ENCODE measurements at places on chromosomes 3 and 15.

- DNase-seq, result no peak
These were observed 48.9 kb upstream of the RBP1 start for GRCh38 chr3:139588450-139588849.

- no peak for DNase-seq
These were observed 95.0 kb upstream of the NMNAT3 start for GRCh38 chr3:139772539-139773500.

DNA sequence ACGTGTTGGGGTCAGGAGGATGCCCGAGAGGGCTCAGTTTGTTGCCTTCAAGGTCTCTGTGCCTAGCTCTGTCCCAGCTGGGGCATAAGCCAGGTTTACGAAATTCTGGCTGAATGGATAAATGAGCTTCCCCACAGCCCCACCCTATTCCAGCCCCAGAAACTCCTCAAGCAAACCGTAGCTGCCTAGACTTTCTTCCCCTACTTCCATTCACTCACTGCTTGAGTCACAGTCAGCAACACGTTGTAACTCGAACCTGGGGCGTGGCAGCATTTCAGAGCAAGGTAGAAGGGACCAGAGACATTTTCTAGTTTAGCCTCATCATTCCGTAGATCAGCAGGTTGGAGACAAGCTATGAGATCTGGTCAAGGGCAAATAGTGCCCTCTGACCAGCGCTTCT lies 24.2 kb downstream of the NMNAT3 start:
- no peak for DNase-seq

DNA sequence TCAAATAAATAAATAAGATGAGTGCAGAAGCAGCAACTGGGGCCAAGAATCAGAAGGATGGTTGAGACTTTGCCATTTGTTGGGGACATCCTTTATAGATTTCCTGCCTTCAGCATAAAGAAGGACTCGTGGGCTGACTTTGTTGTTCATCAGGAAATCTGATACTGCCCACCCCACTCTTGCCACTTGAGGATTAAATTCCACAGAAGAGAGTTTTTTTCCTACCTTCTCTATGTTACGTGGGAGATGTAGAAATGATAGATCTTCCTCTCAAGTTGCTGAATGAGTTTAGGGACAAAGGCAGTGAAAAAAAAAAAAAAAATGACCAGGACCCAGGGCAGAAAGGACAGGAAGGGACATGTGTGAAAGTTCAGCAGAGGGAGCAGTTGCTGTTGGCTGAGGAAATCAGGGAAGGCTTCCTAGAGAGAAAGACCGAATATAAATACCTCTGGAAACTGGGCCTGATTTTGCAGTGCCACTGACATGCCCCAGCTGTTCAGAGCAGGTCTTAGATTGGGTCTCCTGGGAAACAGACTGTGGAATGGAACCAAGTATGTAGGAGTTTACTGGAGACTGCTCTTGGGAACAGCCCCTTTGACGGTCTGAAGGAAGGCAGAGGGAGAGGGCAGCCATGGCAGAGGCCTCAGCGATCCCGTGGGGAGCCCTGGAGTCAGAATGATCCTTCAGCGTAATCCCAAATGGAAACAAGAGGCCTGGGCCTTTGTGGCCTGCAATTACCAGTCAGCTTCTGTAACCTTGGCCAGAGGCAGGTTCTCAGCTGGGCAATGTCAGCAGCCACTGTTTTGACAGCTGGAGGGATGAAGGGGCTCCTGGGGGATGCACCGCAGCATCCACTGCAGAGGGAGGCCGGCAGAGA lies 50.9 kb downstream of the C3orf20 start:
- DNase-seq, result no peak

DNA sequence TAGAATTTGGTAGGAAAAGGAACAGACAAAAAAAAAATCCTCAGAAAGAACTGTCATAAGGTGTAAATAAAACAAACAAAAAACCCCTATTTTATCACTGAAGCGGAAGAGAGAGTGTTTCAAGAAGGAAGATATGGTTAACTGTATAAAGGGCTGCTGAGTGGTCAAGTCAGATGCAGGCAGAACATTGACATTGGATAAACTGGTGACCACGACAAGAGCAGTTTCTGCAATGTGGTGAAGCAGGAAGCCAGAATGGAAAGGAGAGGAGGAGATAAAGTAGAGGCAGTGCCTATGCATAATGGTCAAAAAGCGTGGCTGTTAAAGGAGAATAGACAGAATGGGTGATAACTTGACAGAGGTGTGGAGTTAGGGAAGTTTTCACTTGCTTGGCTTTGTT lies 75.3 kb downstream of the CYP19A1 start:
- DNase-seq, result no peak

GRCh38 chr3:149315694-149316093 lies 17.7 kb downstream of the TM4SF18 start:
- no peak for DNase-seq

DNA sequence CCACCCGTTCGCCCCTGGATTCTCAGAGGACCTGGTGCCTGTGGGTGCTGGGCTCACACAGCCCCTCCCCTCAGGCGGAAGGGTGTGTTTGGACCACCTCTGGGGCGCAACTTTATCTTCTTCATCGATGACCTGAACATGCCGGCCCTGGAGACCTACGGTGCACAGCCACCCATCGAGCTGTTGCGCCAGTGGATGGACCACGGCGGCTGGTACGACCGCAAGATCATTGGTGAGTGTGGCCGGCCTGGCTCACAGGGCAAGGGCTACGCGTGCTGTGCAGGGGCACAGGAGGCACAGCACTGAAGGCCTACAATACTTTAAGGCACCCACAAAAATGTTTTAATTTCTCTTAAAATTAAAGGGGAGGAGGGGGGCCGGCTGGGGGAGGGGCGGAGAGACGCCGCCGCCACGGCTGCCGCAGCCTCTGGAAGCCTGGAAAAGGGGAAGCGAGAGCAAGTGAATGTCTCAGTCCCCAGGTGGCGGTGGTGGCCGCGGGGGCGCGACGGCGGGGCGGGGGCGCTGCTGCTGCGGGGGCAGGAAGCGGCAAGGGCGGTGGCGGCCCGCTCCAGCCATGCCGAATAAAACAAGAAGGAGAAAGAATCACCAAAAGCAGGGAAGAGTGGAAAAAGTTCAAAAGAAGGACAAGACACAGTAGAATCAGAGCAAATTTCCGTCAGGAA lies 56.8 kb downstream of the DNAH1 start:
- no peak for DNase-seq

DNA sequence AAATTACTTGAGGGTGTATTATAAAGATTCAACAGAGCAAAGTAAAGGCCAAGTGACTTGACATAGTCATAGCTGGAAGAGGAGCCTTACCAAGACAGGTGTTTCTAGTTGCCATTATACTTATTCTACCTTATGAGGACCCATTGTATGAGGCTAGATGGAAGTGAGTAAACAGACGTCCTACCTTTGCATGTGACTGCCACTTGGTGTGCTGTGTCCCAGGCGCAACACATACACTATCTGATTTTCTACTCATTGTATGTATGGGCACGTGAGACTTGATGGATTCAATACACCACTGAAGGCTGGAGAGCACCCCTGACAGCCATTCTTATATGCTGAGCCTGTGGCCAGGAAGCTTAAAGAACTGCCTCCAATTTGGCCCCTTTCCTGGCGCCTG lies 40.5 kb downstream of the BOC start:
- no peak for DNase-seq

- no peak for DNase-seq
These were observed 2.5 kb downstream of the PDZRN3 start for GRCh38 chr3:73622091-73622805.

DNA sequence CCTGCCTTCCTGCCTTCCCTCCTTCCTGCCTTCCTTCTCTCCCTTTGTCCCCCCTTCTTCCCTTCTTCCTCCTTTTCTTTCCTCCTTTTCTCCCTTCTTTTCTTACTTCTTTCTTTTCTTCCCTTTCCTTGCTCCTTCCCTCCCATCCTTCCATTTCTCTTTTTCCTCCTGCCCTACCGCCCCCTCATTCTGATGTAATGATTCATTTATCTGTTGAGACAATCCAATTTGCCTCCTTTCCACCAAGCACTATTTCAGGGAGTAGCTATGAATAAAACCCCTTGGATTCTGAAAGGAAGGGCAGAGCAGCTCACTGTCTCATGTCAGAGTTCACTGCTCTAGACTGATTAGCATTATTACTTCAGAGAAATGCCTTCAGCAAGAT lies 462.6 kb downstream of the PDCD6IP start:
- no peak for DNase-seq

DNA sequence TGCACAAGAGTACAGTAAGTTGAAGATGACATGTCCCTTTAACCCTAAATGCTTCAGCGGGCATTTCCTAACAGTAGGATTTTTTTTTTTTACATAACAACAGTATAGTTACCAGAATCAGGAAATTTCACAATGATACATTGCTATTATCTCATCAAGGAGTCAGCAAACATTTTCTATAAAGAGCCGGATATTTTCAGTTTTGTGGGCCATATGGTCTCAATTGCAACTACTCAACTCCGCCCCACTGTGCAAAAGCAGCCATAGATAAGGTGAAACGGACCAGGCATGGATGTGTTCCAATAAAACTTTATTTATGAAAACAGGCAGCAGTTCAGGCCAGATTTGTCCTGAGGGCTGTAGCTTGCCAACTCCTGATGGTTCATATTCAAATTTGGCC lies 130.6 kb downstream of the SMAD6 start:
- no peak for DNase-seq

- no peak for DNase-seq
These were observed 943.6 kb downstream of the FHIT start for GRCh38 chr3:60307562-60308199.

DNA sequence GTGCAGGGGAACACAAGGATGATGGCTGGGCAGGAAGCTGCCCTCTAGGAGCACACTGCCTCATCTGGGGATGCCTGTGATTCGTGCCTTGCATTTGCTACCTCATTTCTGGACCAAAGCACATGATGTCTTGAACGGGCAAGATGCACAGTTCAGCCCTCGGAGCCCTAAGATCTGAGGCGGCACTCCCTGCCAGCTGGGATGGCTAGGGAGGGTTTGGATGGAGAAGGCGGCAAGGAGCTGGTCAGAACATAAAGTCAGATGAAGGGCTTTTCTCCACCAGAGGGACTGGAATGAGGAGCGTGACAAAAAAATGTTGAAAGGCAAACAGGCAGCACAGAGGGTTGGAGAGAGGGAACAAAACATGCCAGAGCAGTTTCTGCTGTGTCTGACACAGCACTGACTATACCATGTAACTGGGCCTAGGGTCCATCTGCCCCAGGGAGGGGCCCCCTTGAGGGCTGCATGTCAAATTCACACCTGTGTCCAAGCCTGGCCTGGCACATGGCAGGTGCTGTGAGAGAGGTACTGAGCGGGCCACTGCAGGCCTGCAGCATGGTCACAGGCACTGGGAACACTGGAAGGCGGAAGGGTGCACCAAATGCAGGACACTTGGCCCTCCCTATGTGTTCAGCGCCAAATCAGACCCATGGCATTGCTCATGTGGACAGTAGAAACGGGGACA lies 21.7 kb downstream of the TMEM43 start:
- DNase-seq, result no peak

DNA sequence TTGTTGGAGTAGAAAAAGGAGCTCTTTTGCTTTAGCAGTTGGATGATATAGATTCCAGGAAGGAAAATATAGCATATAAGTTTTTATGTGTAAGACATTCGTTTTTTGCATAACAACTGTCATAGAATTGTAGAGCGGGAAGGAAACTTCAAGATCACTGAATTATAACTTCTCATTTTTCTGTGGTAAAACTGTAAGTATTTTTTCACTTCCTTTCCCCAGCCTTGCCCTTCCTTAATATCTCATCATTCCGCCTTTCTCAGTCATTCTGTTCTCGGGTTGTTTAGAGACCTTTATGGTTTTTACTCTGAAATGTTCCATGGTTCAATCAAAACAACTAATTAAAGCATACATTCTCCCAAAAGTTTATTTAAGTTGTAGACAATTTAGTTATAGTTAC lies 1.1 kb downstream of the EAF2 start:
- no peak for DNase-seq

GRCh38 chr3:11288786-11289637 lies 16.8 kb downstream of the ATG7 start:
- no peak for DNase-seq

DNA sequence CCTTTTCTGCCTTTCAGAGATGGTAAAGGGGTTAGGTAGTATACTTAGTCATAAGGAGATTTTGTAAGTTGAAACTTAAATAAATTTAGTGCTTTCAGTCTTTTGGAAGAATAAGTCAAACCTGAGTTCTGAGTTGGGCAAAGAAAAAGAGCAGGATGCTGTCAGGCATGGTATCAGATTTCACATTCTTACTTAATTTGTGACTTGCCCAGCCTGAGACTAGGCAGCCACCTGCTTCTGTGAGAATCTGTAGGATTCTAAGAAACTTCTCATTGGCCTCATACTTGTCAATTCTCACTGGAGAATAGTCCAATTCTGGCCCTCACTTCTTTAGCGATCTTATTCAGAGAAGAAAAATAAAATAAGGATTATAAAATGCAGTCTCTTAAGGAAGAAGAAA lies 577.5 kb downstream of the DIPK2A start:
- DNase-seq, result no peak

- DNase-seq, result no peak
These were observed 79.3 kb downstream of the TNIK start for GRCh38 chr3:171380711-171381425.

All from activated CD8-positive, alpha-beta memory T cell treated with anti-CD3 and anti-CD28 coated beads for 4 hours (primary cell).